ENCODE measurements at places on chromosomes 7 and 10.

- no peak for DNase-seq
Observed at GRCh38 chr7:132518102-132518838, 58.0 kb downstream of the PLXNA4 start.

GRCh38 chr10:61821153-61821552 lies 80.3 kb upstream of the ARID5B start:
- DNase-seq, result no peak

DNA sequence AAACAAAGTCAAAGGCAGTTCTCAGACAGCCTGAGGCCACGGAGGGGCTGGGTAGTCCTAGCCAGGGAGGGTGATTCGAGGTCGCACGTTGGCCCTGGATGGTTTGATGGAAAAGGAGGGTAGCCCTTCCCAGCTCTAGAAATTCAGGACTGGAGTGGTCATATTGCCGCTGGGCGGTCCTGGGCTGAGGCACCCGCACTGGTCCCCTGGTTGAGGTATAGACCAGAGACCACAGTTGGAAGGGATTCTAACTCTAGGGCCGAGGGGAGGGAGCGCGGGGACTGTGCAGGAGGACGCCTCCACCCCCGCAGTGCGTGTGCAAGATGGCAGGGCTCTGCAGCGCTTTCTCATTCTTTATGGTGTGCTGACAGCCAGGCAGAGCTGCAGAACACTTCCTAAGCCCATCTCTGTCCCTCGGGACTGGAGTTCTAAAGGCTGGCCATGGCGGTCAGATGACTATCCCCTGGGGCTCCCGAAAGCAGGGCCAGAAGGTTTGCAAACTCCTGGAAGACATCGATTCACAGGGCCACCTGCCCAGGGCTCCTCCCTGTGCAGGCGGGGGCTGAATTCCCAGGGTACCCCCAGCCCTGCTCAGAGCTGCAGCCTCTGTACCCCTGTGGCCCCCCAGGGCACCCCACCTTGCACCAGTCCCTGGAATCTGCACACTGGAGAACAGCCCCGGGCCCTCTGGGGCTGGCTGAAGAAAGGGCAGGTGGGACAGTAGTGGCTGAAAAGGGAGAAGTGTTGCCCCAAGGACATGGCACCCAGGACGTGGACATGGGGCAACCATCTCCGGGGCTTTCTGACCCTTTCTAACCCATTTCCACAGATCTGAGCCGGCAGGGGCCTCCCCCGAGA lies 51.0 kb upstream of the ELN start:
- no peak for DNase-seq

DNA sequence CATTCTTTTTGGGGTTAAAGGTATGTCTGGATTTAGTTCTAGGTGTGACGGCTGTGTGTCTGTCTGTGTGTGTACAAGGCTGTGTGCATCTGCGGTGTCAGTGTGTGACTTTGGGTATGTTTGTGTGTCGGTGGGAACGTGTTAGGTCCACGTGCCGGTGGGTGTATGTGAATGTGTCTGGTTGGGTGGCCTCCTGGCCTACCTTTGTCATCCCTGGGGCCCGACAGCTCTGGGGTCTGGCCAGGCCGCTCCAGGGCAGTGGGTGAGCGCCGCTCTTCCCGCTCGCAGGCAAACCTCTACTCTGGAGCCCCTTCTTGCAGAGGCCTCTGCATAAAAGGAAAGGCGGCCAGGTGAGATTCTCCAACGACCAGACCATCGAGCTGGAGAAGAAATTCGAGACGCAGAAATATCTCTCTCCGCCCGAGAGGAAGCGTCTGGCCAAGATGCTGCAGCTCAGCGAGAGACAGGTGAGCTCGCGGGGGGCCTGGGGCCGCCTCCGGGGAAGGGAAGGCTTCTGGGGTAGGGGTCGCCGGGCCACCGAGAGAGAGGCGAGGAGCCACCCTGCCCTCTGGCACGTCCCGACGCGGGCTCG lies 2.4 kb downstream of the HHEX start:
- DNase-seq, result no peak

- no peak for DNase-seq
Observed at GRCh38 chr10:104303594-104304355, 34.5 kb downstream of the ITPRIP start.

- DNase-seq, result no peak
Observed at GRCh38 chr10:127318396-127318795, 122.0 kb upstream of the INSYN2A start.

DNA sequence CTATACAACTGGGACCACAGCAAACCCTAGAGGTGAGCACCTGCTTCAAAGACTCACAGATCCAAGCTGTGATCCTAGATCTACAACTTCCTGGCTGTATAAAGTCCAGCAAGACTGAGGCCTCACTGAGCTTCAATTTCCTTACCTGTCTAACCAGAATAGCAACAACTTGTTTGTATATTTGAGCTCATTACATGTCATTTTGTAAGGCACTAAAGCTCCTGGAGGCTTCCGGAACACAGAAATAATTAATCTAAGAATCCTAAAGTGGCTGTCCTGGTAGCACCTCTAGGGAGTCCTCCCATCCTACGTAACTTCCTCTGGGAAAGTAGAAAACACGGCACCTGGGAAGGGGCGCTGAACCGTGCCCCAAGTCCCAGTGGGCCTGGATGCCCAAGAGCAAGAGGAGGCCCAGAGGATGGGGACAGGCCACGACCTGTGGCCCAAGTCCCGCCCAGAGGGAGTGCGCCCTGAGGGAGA lies 39.4 kb downstream of the HK1 start:
- DNase-seq, result no peak

GRCh38 chr10:69335063-69335587 lies 56.8 kb downstream of the HK1 start:
- DNase-seq, result no peak

DNA sequence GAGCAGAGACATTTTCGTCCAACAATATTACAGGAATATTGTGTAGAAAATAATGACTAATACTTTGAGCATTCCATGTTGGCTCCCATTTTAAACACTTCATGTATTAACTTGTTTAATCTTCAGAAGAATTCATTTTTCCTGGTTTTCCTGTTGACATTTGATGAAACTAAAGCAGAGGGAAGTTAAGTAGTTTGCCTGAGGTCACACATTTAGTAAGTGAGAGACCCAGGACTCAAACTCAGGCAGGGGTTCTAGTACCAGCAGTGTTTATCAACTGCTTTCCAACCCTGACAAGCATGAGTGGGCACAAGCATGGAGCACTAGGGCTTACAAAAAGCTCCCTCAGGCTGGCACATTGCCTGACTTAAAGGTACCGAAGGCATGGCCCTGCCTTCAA lies 719.1 kb downstream of the AUTS2 start:
- no peak for DNase-seq

DNA sequence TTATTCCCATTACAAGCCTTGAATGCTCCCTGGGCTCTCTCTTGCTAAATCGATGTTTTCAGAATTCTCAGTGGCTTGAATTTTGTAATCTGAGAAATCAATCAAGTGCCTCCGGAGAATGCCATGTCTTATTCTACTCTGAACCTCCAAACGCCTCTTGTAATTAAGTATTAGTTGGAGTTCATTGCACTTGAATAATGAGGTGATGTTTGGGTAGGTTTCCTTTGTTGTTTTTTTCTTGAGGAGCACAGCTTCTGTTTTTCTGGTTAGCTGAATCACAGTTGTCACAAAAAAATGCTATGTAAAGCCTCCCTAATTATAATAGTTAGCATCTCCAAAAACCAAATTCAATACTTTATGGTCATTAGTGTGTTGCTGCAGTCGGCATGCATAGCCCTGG lies 100.3 kb downstream of the PLPP4 start:
- DNase-seq, result no peak

- DNase-seq, result no peak
Observed at GRCh38 chr7:114988026-114988425, 66.1 kb downstream of the MDFIC start.

DNA sequence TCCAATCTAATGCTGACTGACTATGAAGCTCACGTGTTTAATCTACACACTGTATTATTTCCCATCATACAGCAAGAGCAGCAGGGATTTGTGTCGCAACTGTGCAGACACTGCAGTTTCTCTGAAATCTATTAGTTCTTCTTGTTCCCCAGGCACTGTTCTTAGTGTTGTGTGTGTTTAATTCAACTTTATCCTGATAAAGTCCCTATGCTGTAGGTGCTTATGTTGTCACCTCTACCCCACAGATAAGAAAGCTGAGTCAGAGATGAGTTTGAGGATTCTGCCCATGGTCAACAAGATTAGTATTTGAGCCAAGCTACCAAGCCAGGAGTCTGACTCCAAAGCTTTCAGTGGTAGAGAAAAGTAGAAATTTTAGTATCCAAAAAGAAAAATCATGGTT lies 22.5 kb upstream of the EPHB6 start:
- DNase-seq, result no peak

- no peak for DNase-seq
Observed at GRCh38 chr10:6141296-6142151, 52.7 kb downstream of the RBM17 start.

DNA sequence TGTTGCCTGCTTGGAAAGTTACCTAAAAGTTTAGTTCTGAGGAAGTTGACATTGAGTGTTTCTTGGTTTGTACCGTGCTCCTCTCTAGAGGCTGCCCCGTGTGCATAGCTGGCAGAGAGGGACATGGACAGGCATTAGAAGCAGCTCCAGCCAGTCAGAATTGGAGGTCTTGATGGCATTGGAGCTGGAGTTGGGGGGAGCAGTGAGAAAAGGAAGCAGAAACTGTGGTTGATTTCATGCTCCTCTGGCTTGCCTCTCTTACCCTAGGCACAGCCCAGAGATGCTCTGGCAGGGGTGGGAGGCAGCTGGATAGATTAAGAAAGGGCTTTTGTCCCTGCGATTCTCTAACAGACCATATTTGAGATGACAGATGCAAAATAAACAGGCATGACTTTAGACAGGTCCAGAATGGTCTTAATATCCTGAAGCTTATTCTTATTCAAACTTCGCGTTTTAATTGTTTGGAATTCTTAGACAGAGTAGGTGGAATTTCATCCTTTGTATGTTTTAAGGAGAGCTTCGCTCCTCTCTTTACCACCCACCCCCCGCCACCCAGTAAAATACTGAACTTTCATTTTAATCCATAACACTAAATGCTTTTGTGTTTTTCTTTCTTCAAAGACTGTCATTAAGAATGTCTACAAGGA lies 73.5 kb upstream of the GLCCI1 start:
- DNase-seq, result no peak

- no peak for DNase-seq
Observed at GRCh38 chr10:110691139-110691538, 47.0 kb downstream of the RBM20 start.

DNA sequence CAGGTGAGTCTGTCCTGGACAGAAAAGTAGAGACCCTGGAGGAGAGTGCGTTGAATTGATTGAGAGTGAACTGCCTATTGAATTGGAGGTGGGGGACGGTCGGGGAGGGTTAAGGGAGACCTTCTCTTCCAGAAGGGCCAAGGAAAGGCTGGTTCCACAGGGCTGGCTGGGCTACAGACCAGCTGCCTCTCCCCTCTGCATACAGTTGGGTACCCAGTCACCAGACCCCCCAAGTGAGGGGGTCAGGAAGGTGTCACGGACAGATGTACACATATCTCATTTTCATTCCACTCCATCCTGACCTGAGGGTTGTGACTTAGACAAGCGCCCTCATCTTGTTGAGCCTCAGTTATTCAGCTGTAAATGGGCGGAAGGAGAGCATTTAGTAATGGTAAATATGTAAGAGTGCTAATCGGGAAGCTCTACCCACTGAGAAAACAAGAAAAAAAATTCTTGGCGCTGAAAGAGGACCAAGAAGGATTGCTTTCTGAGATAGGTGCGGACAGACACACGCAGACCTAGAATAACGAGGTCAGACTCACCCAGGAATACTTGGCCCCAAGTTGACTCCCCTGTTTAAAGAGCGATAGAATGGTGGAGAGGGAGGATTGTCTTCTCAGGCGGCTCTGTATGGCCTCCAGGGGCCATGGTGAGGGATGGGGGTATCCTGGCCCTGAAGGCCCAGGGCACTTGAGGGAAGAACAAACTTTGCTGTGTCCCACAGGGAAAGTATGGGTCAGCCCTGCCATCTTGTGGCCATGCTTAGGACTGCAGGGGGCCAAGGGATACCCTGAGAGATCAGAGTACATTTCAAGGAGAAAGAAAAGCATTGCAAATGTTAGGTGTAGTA lies 7.2 kb upstream of the MBL2 start:
- DNase-seq, result no peak

GRCh38 chr10:132109341-132110110 lies 43.8 kb downstream of the JAKMIP3 start:
- no peak for DNase-seq

- DNase-seq, result no peak
Observed at GRCh38 chr7:121739465-121739864, 133.5 kb upstream of the PTPRZ1 start.

GRCh38 chr10:51564896-51565510 lies 134.4 kb downstream of the CSTF2T start:
- DNase-seq, result no peak

DNA sequence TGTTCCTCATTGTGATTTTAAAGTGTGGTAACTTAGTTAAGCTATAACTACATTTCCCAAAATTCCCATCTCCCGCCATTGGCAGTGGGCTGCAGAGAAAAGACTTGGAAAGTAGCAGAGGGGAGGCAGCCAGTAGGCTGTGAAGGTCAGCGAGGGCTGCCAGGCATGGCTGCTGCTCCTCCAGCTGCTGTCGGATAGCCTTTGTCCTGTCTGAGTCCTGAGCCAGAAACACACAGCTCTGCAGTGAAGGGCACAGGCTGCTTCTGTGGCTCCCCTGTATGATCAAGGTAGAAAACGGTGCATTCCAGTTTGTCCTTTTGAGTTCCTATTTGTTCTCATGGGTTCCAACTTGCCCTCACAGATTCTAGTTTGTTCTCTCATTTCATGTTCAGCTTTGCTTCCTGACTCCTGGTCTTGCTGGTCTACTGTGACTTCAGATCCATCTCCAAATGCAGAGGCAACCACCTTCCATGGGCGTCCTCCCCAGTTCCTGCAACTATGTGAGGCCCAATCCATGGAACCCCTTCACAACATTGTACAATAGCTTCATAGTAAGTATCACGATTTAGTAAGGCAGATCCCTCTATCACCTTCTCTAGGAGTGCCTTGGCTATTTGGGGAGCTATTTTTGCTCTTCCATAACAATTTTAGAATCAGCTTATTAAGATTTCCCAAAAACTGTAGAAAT lies 31.7 kb downstream of the SYPL1 start:
- DNase-seq, result no peak

DNA sequence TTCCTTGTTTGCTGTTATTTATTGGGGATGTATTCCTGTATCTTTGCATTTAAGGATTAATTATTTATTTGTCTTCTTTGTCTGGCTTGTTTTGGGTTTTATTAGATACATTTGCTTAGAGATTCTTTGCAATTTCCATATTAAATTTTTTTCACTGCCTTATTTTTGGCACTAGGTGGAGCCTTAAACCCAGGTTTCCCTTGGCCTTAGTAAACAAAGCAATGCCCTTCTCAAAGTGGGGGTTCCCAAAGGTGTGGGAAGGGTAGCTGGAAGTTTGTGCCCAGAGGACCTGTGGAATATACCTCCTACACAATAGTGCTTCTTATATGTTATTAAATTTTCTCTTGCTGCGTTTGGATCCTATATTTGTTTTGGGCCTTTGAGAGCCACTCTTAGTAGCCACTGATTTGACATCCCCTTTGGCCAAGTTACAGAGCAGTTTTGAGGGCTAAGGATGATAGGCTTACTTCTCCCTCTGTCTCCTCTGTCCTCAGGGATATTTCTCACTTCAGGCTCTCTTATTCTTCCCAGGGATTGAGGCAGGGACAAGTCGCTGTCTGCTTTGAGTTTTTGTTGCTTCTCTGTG lies 162.3 kb downstream of the ITGB1 start:
- no peak for DNase-seq
